ENCODE measurements at places on chromosomes 7 and 10. TPM values are rescaled to one million over a fixed set of nuclear protein-coding genes. Genes with fewer than 3 reads are reported as not detected.

Gene FEZF1
- total RNA-seq: not detected

Gene MMP21
- not detected for total RNA-seq

Gene NANOS1
- total RNA-seq: 0.68 TPM

Gene SPDYE9
- total RNA-seq: not detected

Gene NUDCD3
- 97.5 TPM for total RNA-seq

Gene GIMAP8
- total RNA-seq: 65.3 TPM

DNA sequence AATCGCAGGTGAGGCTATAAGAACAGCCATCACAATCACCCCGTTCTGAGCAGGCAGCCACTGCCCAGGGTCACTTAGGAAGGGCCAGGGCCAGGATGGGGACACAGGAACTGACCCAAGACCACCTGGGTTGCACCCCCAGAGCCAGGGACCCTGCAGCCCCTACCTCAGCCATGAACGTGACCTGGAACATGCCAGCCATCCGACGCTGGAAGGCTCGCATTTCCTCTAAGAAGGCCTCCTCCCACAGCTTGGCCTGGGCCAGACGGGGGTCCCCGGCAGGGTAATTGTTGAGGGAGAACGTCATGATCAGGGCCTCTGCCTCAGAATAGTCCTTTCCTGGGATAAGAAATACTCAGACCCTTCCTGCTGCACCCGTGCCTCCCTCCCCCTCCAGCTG lies 5.0 kb downstream of the NPC1L1 start:
- no peaks in the 10 kb centered on the region for H3K27me3 ChIP-seq
- H3K36me3 ChIP-seq: no peaks in the 10 kb centered on the region
- DNase-seq: peak; percentile 39
- no peaks in the 10 kb centered on the region for H3K4me1 ChIP-seq
- no peak overlapping the region for H3K27ac ChIP-seq

DNA sequence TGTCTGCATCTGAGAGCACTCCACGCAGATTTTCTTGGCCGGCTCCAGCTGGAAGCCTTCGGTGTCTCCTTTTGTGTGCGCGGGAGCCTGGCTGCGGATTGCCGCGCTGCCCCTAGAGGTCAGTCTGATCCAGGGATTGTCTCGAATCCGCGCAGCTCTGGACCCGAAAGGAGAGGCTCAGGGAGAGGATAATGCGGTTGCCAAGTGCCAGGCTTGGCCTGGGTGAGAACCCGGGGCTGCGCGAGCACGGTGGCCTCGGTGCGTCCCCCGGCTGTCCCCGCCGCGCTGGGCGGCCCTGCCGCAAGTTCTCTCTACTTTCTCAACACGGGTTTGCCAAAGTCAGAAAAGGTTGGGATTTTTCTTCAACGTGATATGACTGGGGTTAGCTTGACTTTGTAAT lies 140.9 kb downstream of the ADCYAP1R1 start:
- DNase-seq: no peak
- H3K4me3 ChIP-seq: no peak overlapping the region
- no peaks in the 10 kb centered on the region for H3K27me3 ChIP-seq

GRCh38 chr7:140920745-140921144 lies 4.0 kb downstream of the BRAF start:
- DNase-seq: no peak
- H3K27ac ChIP-seq: no peak overlapping the region
- H3K27me3 ChIP-seq: no peaks in the 10 kb centered on the region
- H3K4me1 ChIP-seq: peaks cover 19% of the 10 kb centered on the region

- H3K4me1 ChIP-seq: no peaks in the 10 kb centered on the region
- no peaks in the 10 kb centered on the region for H3K27me3 ChIP-seq
- H3K4me3 ChIP-seq: no peak overlapping the region
- H3K27ac ChIP-seq: no peak overlapping the region
Observed at GRCh38 chr7:112495810-112496462, 15.1 kb downstream of the LSMEM1 start.

- H3K4me1 ChIP-seq: peaks cover 86% of the 10 kb centered on the region
- peak overlapping the region; percentile 98 for H3K4me3 ChIP-seq
- DNase-seq: no peak
- H3K36me3 ChIP-seq: no peaks in the 10 kb centered on the region
Observed at GRCh38 chr7:87216701-87217508, 2.6 kb downstream of the TMEM243 start.

DNA sequence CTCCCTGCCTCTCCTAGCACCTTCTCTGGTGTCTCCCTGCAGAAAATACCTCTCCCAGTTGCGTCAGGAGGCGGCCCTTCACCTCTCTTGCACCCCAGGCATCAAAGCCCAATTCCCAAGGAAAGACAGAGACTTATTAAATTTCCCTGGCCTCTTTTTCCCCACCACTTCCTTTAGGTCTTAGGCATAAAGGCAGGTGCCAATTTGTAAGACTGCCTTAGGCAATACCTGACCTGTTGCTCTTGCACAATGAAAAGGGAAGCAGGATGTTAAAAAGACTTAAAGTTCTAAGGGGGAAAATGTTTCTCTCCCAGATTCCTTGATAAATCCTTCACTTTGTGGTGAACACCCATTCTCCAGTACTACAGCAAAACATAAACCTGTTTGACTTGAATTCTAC lies 186.7 kb downstream of the SLC25A13 start:
- no peaks in the 10 kb centered on the region for H3K27me3 ChIP-seq
- peaks cover 66% of the 10 kb centered on the region for H3K36me3 ChIP-seq
- no peak overlapping the region for H3K4me3 ChIP-seq
- no peak overlapping the region for H3K27ac ChIP-seq
- no peak for DNase-seq

DNA sequence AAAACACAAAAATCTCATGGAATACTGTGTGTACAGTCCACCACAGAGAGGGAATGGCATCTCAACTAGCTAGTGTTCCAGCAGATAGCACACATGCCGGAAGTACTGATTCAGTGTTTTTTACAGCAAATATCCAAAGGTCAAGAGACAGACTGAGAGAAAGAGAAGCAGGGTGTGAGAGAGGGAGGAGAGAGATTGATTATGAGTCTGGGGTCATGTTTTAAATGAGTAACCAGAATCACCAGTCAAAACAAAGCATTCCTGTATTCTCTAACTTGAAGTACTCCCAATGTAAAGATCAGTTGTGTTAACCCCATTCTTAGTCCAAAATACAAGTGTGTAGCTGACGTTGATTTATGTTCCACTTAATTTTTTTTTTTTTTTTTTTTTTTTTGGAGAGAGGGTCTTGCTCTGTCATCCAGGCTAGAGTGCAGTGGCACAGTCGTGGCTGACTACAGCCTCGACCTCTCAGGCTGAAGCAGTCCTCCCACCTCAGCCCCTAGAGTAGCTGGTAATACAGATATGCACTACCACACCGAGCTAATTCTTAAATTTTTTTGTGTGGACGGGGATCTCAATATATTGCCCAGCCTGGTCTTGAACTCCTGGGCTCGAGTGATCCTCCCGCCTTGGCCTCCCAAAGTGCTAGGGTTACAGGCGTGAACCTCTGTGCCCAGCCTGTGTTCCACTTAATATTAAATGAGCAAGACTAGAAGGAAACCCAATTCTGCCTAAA lies 114.2 kb downstream of the TAF3 start:
- H3K27ac ChIP-seq: no peak overlapping the region
- no peaks in the 10 kb centered on the region for H3K4me1 ChIP-seq
- no peaks in the 10 kb centered on the region for H3K27me3 ChIP-seq

DNA sequence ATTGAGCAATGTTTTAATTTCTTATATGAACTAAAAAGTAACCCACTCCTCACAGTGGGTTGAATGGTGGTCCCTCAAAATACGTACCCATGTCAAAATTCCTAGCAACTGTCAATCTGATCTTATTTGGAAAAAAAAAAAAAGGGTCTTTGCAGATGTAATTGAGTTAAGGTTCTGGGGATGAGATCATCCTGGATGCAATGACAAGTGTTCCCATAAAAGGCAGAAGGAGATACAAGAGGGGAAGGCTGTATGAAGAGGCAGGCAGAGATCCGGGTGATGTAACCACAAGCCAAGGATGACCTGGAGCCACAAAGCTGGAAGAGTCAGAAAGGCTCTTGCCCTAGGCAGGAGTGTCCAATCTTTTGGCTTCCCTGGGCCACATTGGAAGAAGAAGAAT lies 516.3 kb upstream of the MKI67 start:
- H3K27me3 ChIP-seq: no peaks in the 10 kb centered on the region
- H3K4me3 ChIP-seq: no peak overlapping the region
- H3K27ac ChIP-seq: no peak overlapping the region
- no peak for DNase-seq
- no peaks in the 10 kb centered on the region for H3K4me1 ChIP-seq
- H3K36me3 ChIP-seq: no peaks in the 10 kb centered on the region

- H3K27ac ChIP-seq: no peak overlapping the region
- no peak for DNase-seq
- peaks cover 88% of the 10 kb centered on the region for H3K27me3 ChIP-seq
- no peak overlapping the region for H3K4me3 ChIP-seq
- no peaks in the 10 kb centered on the region for H3K36me3 ChIP-seq
- H3K4me1 ChIP-seq: no peaks in the 10 kb centered on the region
Observed at GRCh38 chr10:49389361-49389933, 6.4 kb downstream of the DRGX start.

DNA sequence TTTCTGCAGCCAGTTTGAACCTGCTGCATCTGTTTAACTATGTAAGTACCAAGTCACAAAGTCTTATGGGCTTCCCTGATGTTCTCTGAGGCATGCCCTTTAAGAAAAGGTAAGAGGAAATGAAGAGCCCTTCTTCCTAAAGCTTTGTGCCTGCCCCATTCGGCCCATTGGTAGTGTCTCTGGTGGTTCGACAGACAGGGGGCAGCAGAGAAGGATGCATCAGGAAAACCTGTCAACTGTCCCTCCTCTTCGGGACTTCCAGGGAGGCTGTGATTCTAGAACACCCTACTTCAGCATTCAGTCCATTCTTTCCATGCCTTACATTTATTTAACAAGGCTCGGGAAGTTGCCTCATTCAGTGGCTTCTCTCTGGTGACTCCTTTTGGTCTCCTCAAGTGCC lies 1.9 kb upstream of the SFRP4 start:
- H3K27ac ChIP-seq: no peak overlapping the region
- H3K4me3 ChIP-seq: no peak overlapping the region
- peaks cover 60% of the 10 kb centered on the region for H3K27me3 ChIP-seq
- peaks cover 50% of the 10 kb centered on the region for H3K4me1 ChIP-seq
- DNase-seq: no peak
- no peaks in the 10 kb centered on the region for H3K36me3 ChIP-seq

- no peaks in the 10 kb centered on the region for H3K4me1 ChIP-seq
- DNase-seq: no peak
- H3K4me3 ChIP-seq: no peak overlapping the region
- H3K27ac ChIP-seq: no peak overlapping the region
Observed at GRCh38 chr10:47104151-47104605, 192.9 kb downstream of the PTPN20 start.

Data from spleen (tissue), 13 donors.